ENCODE measurements at places on chromosomes 4 and X. TPM values are rescaled to one million over a fixed set of nuclear protein-coding genes. Genes with fewer than 3 reads are reported as not detected.
A peak's percentile ranks its signal among the peaks of the same experiment; 100 is the strongest.

The MBTPS2 gene
- 10.8 TPM for total RNA-seq

The BST1 gene
- total RNA-seq: 2.5 TPM

The MUC7 gene
- not detected for total RNA-seq

The CAPN6 gene
- total RNA-seq: 1.1 TPM

The KIAA0232 gene
- total RNA-seq: 54.0 TPM

The ADH6 gene
- total RNA-seq: not detected

The UGT2A2 gene
- not detected for total RNA-seq

GRCh38 chr4:6465955-6466354 is 6.5 kb downstream of the PPP2R2C start:
- no peaks in the 10 kb centered on the region for H3K27me3 ChIP-seq
- H3K4me1 ChIP-seq: peaks cover 11% of the 10 kb centered on the region
- H3K27ac ChIP-seq: no peak overlapping the region
- no peak overlapping the region for H3K4me3 ChIP-seq

GRCh38 chr4:173835903-173836302 is 305.9 kb upstream of the HAND2 start:
- no peak for DNase-seq
- H3K36me3 ChIP-seq: no peaks in the 10 kb centered on the region
- no peaks in the 10 kb centered on the region for H3K27me3 ChIP-seq
- H3K4me1 ChIP-seq: no peaks in the 10 kb centered on the region
- H3K27ac ChIP-seq: no peak overlapping the region
- no peak overlapping the region for H3K4me3 ChIP-seq

- H3K27ac ChIP-seq: peak overlapping the region; percentile 11
- H3K36me3 ChIP-seq: no peaks in the 10 kb centered on the region
- no peak for DNase-seq
- H3K4me1 ChIP-seq: no peaks in the 10 kb centered on the region
- no peak overlapping the region for H3K4me3 ChIP-seq
- no peaks in the 10 kb centered on the region for H3K27me3 ChIP-seq
Observed at GRCh38 chr4:38529189-38530115, 134.5 kb upstream of the KLF3 start.

GRCh38 chr4:145168581-145169187 is 11.7 kb downstream of the OTUD4 start:
- H3K4me3 ChIP-seq: no peak overlapping the region
- DNase-seq: no peak
- peaks cover 72% of the 10 kb centered on the region for H3K36me3 ChIP-seq
- no peaks in the 10 kb centered on the region for H3K27me3 ChIP-seq

DNA sequence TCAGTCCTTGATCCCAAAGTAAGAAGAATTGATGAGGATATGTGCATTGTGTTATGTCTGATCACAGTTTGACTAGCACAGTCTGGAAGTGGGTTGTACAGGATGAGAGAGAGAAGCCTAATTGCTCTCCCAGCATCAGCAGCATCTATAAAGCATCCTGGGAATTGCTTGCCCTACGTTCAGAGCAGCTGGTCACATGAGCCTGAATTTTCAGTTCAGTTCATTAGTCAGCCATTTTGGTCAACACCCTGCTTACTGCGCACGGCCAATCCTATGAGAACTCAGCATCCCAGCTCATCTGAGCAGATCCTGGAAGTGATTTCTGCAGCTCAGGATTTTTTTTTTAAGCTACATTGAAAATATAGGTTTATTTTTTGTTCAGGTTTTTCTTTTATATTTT is at the start of gene RUFY3:
Gene RUFY3 (plus strand): TSS at position 218 of the 400 bp plus-strand sequence. CDS start 610 bp downstream, outside the sequence.
- H3K27ac ChIP-seq: peak within 1 kb of the TSS; percentile 80
- peaks cover 26% of the 10 kb centered on the region for H3K4me1 ChIP-seq
- H3K4me3 ChIP-seq: peak within 1 kb of the TSS; percentile 50
- no peak for DNase-seq

GRCh38 chrX:10135561-10136399 is 21.0 kb upstream of the CLCN4 start:
- no peak overlapping the region for H3K4me3 ChIP-seq
- H3K27ac ChIP-seq: no peak overlapping the region
- DNase-seq: no peak
- H3K36me3 ChIP-seq: peaks cover 75% of the 10 kb centered on the region
- no peaks in the 10 kb centered on the region for H3K27me3 ChIP-seq

GRCh38 chrX:108640817-108641216 is 95.5 kb downstream of the IRS4 start:
- H3K27ac ChIP-seq: no peak overlapping the region
- H3K4me3 ChIP-seq: no peak overlapping the region
- no peaks in the 10 kb centered on the region for H3K4me1 ChIP-seq
- H3K36me3 ChIP-seq: peaks cover 9% of the 10 kb centered on the region

- DNase-seq: no peak
- H3K36me3 ChIP-seq: no peaks in the 10 kb centered on the region
- H3K4me1 ChIP-seq: no peaks in the 10 kb centered on the region
- H3K27me3 ChIP-seq: no peaks in the 10 kb centered on the region
Observed at GRCh38 chr4:86614865-86615264, 20.8 kb downstream of the PTPN13 start.

- no peak overlapping the region for H3K4me3 ChIP-seq
- peak; percentile 74 for DNase-seq
- no peaks in the 10 kb centered on the region for H3K4me1 ChIP-seq
Observed at GRCh38 chr4:53747401-53747800, 156.1 kb upstream of the LNX1 start.

DNA sequence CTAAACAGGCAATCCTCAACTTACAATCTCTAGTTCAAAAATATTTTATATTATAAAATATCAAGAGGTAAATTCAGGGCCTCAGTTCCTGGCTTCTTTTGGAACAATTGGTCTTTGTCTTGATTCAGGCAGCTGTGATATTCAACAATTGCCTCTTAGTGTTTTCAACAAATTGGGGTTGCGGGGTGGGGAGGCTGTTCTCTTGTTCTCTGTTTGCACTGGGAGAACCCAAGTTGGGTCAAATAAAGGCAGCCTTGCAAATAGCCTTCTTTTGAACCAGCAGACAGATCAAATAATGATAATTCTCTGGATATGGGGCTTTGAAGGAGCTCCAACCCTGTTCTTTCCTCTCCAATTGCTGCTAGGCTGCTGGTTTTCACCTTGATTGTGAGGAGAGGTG is 142.5 kb downstream of the COL4A5 start:
- H3K4me3 ChIP-seq: no peak overlapping the region
- no peaks in the 10 kb centered on the region for H3K4me1 ChIP-seq
- no peak overlapping the region for H3K27ac ChIP-seq
- H3K36me3 ChIP-seq: no peaks in the 10 kb centered on the region

DNA sequence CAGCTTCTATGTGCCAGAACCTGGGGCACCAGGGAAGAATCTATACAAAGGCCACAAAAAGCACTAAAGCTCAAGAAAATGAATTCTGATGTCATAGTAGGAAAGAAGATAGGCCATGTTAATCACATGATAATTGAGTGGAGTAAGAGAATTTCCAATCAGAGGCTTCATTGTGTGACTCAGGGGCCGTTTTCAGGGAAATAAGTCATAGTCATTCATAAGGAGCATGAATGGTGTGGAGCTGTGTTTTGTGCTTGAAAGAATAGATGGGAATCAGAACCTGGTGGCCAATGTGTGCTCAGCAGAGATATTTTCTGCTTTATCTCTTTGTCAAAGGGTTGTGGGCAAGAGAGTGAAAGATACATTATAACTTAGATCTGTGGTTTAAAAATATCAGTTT is 102.4 kb upstream of the ZDHHC15 start:
- H3K36me3 ChIP-seq: no peaks in the 10 kb centered on the region
- H3K4me3 ChIP-seq: no peak overlapping the region
- no peak for DNase-seq
- H3K27ac ChIP-seq: no peak overlapping the region
- H3K27me3 ChIP-seq: no peaks in the 10 kb centered on the region

DNA sequence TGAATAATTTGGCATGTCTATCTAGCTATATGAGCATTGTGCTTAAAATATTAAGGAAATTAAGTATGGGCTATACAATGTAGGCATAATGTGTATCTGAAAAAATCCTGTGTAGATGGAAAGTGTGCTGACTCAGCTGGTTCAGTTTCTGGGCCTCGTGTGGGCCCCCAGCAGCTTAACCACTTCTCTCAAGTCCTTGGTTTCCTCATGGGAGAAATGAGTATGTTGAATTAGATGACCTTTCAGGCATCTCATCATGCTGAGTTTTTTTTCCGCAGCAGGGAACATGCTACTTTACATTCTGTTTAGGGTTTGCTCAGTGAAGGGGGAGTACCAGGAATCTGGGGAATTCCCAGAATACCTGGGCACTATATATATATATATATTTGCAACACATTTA is 30.5 kb downstream of the RHOH start:
- no peaks in the 10 kb centered on the region for H3K27me3 ChIP-seq
- DNase-seq: no peak
- no peak overlapping the region for H3K27ac ChIP-seq
- no peak overlapping the region for H3K4me3 ChIP-seq
- no peaks in the 10 kb centered on the region for H3K4me1 ChIP-seq

GRCh38 chr4:71609651-71610050 is 174.2 kb downstream of the GC start:
- no peaks in the 10 kb centered on the region for H3K4me1 ChIP-seq
- no peak overlapping the region for H3K4me3 ChIP-seq
- DNase-seq: no peak
- H3K36me3 ChIP-seq: no peaks in the 10 kb centered on the region
